ENCODE measurements at places on chromosomes 2 and 18.

GRCh38 chr2:183014005-183014404, 24.3 kb downstream of the NCKAP1 start:
- no peaks in the 10 kb centered on the region for H3K27me3 ChIP-seq
- no peak overlapping the region for H3K4me3 ChIP-seq
- peaks cover 3% of the 10 kb centered on the region for H3K36me3 ChIP-seq
- H3K27ac ChIP-seq, result no peak overlapping the region
- no peak for DNase-seq
- H3K4me1 ChIP-seq, result peaks cover 84% of the 10 kb centered on the region

- H3K4me1 ChIP-seq, result no peaks in the 10 kb centered on the region
- DNase-seq, result no peak
- H3K36me3 ChIP-seq, result no peaks in the 10 kb centered on the region
- no peaks in the 10 kb centered on the region for H3K27me3 ChIP-seq
- no peak overlapping the region for H3K27ac ChIP-seq
- H3K4me3 ChIP-seq, result no peak overlapping the region
Observed at GRCh38 chr18:2150566-2150965, 420.7 kb downstream of the METTL4 start.

GRCh38 chr2:124025171-124025580, at the start of gene CNTNAP5:
CNTNAP5 (plus strand) TSS chr2:124025287; CDS start chr2:124025651, 364 bp downstream.
- H3K4me1 ChIP-seq, result no peaks in the 10 kb centered on the region
- no peak within 1 kb of the TSS for H3K27ac ChIP-seq
- peaks cover 41% of the 10 kb centered on the region for H3K27me3 ChIP-seq
- H3K36me3 ChIP-seq, result no peaks in the 10 kb centered on the region

GRCh38 chr2:185537689-185538088, 200.9 kb upstream of the FSIP2 start:
- no peak overlapping the region for H3K27ac ChIP-seq
- no peak overlapping the region for H3K4me3 ChIP-seq
- H3K36me3 ChIP-seq, result no peaks in the 10 kb centered on the region
- no peak for DNase-seq

DNA sequence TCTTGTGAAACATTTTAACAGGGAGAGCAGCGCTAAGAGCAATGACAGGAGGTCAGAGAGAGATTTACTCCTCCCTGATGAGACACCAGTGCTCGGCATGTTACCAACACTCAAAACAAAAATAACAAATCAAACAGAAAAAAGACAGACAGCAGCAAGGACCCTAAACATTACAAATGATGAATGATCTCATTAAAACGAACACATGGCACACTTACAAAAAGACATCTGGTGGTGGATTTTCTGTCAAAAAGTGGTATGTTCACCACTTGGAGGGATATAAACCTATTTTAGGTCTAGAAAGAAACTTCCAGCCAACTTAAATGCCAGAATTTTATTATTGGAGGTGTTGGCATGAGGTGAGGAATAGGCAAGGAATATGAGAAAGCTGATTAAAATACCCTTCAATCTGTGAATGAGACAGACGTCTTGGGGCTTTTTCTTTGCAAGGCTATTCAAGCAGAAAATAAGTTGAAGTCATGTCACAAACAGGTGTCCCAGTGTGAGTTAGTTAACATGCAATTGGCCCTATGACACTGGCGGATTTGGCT, 112.8 kb downstream of the PRELID3A start:
- H3K4me3 ChIP-seq, result no peak overlapping the region
- H3K4me1 ChIP-seq, result peaks cover 8% of the 10 kb centered on the region
- H3K36me3 ChIP-seq, result no peaks in the 10 kb centered on the region
- H3K27me3 ChIP-seq, result no peaks in the 10 kb centered on the region
- DNase-seq, result no peak
- no peak overlapping the region for H3K27ac ChIP-seq
